ENCODE measurements at places on chromosomes 11 and 22. TPM values are rescaled to one million over a fixed set of nuclear protein-coding genes. Genes with fewer than 3 reads are reported as not detected.

The CD6 gene
- not detected for total RNA-seq

The OR10A6 gene
- total RNA-seq, result not detected

The KIF18A gene
- total RNA-seq, result 3.9 TPM

The TIMM10 gene
- total RNA-seq, result 47.3 TPM

The TSGA10IP gene
- total RNA-seq, result not detected

The AGBL2 gene
- 0.34 TPM for total RNA-seq

The TOP3B gene
- total RNA-seq, result 37.0 TPM

The GPR83 gene
- total RNA-seq, result not detected

The RAB30 gene
- total RNA-seq, result 73.8 TPM

The PUS3 gene
- 14.6 TPM for total RNA-seq

The CDC42BPG gene
- total RNA-seq, result 0.68 TPM

The DSCAML1 gene
- total RNA-seq, result not detected

The TBX10 gene
- total RNA-seq, result not detected

The ZNF280B gene
- 2.1 TPM for total RNA-seq

The KCNJ1 gene
- not detected for total RNA-seq

The APOL5 gene
- not detected for total RNA-seq

The KCNK4 gene
- total RNA-seq, result 0.43 TPM

The POU2AF2 gene
- not detected for total RNA-seq

The SCGB1D2 gene
- total RNA-seq, result not detected

The THY1 gene
- 11.3 TPM for total RNA-seq

The GGTLC3 gene
- not detected for total RNA-seq

The PSMD13 gene
- 126 TPM for total RNA-seq

The PAX6 gene
- total RNA-seq, result not detected

The INPP5J gene
- total RNA-seq, result 3.5 TPM

The OR9G1 gene
- not detected for total RNA-seq

The SCGB2A2 gene
- total RNA-seq, result not detected

The LRRC75B gene
- total RNA-seq, result 10.3 TPM

The ZNF408 gene
- total RNA-seq, result 14.5 TPM

The GNB1L gene
- 6.0 TPM for total RNA-seq

The ZP1 gene
- not detected for total RNA-seq

The TRIM49 gene
- total RNA-seq, result not detected

The SPDYC gene
- total RNA-seq, result not detected

The NLRP14 gene
- not detected for total RNA-seq

The PRCP gene
- 64.5 TPM for total RNA-seq

The GAB4 gene
- not detected for total RNA-seq

The C11orf97 gene
- not detected for total RNA-seq

The OR52H1 gene
- not detected for total RNA-seq

Data from osteocyte (in vitro differentiated cells).